Hepatocyte (in vitro differentiated cells): ENCODE measurements at places on chromosomes 5 and 9. TPM values are rescaled to one million over a fixed set of nuclear protein-coding genes. Genes with fewer than 3 reads are reported as not detected.

ZNF454 gene
- polyA plus RNA-seq = not detected in 2 replicates

FNIP1 gene
- 20.7 and 21.3 TPM in 2 replicates for polyA plus RNA-seq

PCDHA7 gene
- 0.11 and 0.95 TPM in 2 replicates for polyA plus RNA-seq

PRUNE2 gene
- 0.46 and 3.4 TPM in 2 replicates for polyA plus RNA-seq

PCDHGA12 gene
- polyA plus RNA-seq = 0.66 and 1.1 TPM in 2 replicates

ORM1 gene
- polyA plus RNA-seq = 538 and 976 TPM in 2 replicates

DNA sequence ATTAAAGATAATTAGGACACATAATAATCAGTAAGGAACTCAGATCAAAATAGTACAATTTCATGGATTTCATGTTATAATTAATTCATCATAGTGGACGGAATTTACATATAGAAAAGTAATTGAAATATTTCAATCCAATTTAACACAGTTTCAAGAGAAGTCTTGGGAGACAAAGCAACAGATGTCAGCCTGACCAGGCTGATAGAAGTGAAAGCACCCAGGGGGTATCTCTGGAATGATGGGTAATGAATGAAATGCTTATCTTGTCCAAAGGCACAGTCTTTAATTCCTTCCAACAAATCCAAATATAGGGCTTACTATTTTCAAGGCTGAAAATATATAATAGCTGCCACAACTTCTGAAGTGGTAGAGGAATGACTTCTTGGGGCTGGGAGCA, 629.3 kb upstream of the RGMB start:
- no peak for DNase-seq

- DNase-seq = no peak
Observed at GRCh38 chr5:157004893-157005551, 42.0 kb upstream of the TIMD4 start.

DNA sequence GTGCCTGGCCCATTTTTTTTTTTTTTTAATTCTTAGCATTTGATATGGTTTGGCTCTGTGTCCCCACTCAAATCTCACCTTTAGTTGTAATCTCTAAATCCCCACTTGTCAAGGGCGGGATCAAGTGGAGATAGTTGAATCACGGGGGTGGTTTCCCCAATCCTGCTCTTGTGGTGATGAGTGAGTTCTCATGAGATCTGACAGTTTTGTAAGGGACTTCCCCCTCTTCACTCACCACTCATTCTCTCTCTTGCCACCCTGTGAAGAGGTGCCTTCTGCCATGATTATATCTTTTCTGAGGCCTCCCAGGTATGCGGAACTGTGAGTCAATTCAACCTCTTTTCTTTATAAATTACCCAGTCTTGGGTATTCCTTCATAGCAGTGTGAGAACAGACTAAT, 27.2 kb downstream of the NDUFAF2 start:
- DNase-seq = no peak

DNA sequence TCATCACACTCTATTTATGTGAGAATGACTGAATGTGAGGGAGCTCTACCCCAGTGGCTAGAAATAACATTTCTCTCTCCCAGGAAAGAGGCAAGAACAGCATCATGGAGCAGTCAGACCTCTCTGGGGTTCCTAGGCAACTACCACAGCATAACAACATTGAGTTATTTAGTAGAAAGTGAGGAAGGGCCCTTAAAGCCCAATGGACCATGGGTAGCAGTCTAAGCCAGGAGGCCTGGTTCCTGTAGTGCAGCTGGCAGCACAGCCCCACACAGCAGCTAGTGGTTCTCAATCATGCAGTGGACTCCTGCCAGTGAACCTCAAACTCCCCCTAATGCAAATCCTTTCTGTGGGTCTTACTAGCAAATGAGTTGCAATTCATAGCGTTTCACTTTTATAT, 55.3 kb downstream of the SPEF2 start:
- no peak for DNase-seq

DNA sequence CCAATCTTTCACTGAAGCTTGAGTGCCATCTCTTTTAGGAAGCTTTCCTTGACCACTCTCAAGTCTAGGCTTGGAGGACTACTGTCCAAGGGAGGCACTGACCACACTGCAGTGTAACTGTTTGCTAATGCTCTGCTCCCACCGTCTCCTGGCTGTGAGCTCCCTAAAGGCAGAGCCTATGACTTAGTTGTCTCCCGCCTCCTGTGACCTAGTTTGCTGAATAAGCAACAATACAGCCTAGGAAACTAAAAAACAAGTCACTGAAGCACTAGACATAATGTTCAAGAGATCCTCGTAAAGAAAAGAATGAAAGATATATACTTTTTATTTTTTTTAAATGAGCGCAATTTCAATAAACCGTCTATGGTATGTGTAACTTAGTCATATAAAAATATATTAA, 31.4 kb downstream of the LIX1 start:
- no peak for DNase-seq

DNA sequence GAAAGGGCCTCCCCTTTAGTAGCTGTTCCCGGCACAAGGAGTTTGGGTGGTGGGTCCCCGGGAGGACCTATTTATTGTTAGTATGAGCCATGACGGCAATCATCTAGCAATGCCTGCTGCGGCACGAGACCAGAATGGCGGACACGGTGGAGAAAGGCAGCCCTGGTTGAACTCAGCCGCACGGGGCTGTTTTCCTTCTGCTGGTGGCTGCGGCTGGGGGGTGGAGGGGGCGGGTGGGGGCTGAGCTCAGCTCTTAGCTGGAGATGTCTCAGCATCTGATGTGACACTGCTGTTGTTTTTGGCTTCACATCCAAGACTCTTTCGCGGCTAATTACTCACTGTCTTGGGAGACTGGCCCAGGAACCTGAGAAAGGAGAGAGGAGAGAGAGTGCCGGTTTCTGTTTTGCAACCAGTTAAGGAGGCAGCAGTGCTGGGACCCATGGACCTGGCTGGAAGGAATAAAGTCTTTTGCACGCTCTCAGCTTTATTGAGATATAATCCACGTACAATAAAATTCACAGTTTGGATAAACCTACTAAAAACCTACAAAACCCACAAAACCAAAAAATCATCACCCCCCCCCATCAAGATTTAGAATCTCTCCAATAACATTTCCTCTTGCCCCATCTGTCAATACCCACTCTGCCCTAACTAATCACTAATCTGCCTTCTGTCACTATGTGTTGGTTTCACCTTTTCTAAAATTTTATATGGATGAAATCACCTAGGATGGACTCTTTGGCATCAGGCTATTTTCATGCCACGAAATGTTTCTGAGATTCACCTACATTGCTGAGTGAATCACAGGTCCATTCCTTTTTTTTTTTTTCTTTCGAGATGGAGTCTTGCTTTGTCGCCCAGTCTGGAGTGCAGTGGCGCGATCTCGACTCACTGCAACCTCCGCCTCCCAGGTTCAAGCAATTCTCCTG, 81.8 kb upstream of the NEURL1B start:
- peak; percentile 38 for DNase-seq

DNA sequence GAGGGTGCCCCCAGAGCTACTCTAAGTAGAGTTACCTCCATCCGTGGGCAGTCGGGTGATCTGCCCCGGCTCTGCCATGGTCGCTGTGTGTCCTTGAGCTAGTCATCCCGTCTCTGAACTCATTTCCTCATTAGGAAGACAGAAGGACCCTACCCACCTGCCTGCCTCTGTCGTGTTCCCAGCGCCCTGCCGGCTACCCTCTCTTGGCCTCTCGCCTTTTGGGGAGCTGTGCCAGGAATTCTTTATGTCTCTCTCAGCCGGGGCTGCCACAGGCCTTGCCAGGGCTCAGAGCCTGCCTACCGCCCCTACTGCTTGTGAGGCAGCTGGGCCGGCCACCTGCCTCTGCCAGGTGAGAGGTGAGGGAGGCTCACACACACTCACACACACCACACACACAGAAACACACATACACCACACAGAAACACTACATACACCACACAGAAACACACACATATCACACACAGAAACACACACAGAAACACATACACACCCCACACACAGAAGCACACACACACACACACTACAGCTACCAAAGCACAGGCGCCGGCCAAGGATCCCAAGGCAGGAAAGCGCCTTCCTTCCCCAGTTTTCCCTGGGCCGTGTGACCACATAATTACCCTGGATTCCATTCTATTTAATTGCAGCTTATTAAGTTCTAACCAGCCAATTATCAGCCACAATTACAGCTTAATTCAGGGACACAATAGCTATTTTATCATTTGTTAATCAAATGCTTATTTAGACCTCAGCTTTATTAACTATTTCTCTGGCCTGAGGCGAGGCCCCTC, 41.7 kb downstream of the UNC5A start:
- no peak for DNase-seq

DNA sequence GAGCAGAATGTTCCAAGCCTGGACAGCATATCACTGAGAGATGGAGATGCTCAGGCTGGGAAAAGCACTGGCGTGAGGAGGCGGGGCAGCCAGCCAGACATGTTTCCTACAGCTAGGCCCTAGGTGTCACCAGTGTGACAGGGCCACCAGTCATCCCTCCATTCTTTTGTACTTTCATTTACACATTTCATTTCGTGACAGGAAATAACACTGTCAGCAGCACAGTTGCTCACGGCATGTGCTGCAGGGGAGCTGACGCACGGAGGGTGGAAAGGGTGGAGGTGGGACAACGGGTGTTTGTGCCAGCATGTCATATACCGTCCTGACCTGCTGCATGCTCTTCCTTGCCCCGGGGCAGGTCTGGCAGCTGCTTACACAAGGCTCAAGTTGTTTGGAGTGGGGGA, 14.8 kb upstream of the CEMIP2 start:
- peak; percentile 49 for DNase-seq

GRCh38 chr5:173594061-173594460, 22.4 kb downstream of the BOD1 start:
- DNase-seq = no peak

GRCh38 chr9:109639674-109640579, 140.1 kb upstream of the PALM2AKAP2 start:
- DNase-seq = peak; percentile 10

GRCh38 chr5:108295578-108296368, 86.1 kb downstream of the FBXL17 start:
- DNase-seq = no peak

DNA sequence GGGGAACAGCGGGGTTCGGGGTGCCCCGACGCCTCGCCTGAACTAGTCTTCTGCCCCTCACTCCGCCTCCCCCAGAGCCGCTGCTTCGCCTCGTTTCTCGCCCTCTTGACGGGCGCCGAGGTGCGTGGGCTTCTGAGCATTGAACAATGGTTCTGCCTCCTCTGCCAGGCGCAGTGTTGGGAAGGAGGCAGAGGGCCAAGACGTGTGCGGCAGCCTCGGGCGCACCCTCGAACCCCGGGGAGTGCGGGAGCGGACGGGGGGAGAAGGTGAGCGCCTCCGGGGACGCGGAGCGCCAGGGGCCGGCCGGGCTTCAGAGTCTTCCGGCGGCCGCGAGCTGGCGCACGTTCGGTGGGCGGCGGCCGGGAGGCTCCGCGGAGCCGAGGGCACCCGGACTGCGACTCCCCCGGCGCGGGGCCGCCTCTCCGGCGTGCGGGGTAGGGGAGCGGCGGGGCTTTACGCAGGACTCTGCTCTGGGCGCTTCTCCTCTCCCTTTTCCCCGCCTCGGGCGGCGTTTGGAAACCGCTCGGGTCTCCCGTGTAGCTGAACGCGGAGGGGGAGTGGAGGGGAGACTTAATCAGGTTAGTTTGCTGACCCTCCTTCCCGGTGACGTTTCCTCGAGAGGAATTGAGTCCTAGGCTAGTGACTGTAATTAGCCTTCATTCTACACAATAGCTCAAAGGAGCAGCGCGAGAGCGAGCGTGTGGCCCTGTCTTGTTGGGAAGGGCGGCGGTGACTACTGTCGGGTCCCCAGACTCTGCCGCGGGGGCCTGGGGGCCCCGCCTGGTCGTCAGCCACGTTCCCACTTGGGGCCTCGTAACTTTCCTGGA, 1.1 kb downstream of the VLDLR start:
- peak; percentile 53 for DNase-seq

DNA sequence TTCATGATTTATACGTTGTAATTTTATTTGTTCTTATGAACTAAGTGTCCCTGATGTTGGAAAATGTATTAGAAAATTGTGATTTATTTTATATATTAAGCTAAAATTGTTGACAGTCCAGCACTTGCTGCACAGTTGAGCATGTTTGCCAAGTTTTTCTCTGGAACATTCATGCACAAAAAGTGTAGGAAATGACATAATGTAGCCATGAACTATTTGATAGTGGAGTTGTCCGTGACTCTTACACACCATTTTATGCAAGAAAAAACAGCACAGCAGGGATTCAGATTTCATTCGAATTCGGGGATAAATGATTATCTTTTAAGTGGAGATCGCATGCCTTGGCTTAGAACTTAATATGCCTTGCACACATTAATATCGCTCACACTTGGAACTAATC, 708.6 kb upstream of the WWC1 start:
- no peak for DNase-seq

DNA sequence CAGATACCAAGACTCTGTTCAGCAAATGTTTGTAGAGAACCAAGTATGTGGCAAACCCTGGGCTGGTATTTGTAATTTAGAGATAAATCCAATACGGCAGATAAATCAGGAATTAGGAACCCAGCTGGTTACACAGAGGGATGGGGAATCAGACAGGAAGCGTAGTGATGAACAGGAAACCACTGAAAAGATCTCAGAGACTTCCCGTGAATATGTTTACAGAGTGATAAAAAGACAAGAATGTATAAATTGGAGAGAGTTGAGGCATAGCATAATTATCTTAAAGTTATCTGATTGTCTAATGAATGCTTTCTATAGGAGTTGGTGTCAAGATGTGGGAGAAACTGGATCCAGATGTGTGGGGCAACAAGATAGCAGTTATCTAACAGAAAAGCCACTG, 246.6 kb upstream of the SMARCA2 start:
- DNase-seq = no peak

DNA sequence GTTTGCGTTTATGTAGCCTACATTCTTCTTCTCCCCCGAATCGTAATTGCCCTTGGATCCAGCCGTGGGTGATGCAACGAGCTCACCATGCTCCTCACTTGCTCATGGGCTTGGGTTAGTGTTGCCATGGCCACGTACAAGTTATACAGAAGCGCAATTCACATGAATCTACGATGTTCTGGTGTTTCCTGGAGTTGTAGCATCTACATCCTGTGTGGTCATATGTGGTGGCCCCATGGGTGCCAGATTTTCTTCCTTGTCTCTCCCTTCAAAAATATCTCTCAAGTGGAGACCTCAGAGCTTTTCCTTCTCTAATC, 115.3 kb downstream of the TLE4 start:
- no peak for DNase-seq

GRCh38 chr5:27011274-27011673, 27.1 kb downstream of the CDH9 start:
- DNase-seq = no peak

DNA sequence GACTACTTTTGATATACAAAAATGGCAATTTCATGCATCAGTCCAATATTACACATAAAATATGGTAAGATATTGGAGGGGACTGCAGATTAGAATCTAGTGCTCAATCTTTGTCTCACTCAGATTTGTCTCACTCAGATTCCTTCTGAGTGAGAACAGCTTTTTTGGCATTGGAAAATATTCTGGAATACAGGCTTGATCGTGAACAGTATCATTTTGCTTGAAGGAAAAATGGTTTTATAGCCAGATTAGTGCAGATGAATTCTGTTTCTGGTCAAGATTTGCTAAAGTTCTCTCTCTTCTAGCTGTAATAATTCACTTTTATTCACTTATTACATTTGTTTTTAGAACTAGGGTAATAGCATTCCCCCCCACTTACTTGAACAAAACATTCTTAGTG, 51.2 kb downstream of the MAN2A1 start:
- no peak for DNase-seq

- DNase-seq = peak; percentile 54
Observed at GRCh38 chr9:115204904-115205453, 87.0 kb upstream of the TNC start.
